NCI-H1105 (cell line): ENCODE measurements at places on chromosomes 11 and 22.

GRCh38 chr11:75351791-75352587, 528 bp upstream of the ARRB1 start:
- no peak for DNase-seq

DNA sequence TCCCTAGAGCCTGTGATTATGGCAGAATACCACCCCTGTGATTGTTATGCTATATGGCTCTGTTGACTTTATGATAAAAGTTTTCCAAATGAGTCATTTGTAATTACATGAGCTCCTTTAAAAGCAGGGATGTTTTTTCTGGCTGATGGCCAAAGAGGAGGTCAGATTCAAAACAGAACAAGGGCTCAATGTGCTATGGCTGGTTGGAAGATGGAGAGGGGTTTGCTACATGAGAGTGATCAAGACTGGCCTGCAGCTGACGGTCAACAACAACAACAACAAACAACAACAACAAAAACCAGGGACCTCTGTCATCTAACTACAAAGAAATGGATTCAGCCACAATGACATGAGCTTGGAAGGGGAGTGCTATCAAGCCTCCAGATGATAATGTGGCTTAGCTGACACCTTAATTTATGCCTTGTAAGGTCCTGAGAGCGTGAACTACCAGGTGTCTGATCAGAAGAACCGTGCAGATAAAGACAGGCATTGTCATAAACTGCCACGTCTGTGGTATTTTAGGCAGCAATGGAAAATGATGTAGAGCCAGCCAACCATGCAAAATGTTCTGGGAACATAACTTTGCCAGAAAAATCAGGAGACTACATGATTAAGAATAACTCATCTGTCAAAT, 47.2 kb downstream of the PIWIL3 start:
- DNase-seq = peak; percentile 80

DNA sequence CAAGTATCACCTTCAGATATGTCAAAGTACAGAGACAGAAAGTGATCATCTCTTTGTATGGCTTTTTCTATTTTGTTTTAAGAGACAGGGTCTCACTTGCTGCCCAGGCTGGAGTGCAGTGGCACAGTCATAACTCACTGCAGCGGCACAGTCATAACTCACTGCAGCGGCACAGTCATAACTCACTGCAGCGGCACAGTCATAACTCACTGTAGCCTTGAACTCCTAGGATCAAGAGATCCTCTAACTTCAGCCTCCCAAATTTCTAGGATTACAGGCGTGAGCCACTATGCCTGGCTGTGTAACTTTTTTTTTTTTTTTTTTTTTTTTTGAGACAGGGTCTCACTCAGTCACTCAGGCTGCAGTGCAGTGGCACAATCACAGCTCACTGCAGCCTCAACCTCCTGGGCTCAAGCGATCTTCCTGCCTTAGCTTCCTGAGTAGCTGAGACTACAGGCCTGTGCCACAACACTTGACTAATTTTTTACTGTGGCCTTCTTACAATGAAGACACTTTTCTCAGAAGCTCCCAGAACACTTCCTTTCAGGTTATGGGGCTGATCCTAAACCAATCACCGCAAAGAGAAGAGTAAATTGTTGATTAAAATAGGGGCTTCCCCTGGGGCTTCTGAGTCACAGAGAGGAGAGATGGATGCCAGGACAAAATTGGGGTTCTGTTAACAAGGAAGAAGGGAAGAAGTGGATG, 9.0 kb upstream of the HIKESHI start:
- DNase-seq = no peak

DNA sequence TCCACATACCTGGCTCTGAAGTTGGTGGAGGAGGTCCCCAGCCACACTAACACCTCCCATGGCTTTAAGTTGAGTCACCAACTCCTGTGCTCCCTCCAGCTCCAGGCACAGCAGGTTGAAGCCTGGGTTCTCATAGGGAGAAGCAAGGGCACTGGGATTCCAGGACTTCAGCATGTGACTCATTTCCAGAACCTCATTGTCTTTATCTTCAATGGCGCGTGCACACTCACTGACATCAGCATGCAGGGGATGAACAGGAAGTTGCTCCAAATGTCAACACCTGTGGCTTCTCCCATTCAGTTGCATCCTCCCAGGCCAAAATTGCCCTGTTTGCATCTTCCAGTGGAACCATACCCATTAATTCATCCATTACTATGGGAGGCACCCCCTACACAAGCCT, 5.8 kb upstream of the UBQLNL start:
- no peak for DNase-seq

- DNase-seq = peak; percentile 63
These were observed 24.4 kb downstream of the P2RY2 start for GRCh38 chr11:73242251-73243092.

DNA sequence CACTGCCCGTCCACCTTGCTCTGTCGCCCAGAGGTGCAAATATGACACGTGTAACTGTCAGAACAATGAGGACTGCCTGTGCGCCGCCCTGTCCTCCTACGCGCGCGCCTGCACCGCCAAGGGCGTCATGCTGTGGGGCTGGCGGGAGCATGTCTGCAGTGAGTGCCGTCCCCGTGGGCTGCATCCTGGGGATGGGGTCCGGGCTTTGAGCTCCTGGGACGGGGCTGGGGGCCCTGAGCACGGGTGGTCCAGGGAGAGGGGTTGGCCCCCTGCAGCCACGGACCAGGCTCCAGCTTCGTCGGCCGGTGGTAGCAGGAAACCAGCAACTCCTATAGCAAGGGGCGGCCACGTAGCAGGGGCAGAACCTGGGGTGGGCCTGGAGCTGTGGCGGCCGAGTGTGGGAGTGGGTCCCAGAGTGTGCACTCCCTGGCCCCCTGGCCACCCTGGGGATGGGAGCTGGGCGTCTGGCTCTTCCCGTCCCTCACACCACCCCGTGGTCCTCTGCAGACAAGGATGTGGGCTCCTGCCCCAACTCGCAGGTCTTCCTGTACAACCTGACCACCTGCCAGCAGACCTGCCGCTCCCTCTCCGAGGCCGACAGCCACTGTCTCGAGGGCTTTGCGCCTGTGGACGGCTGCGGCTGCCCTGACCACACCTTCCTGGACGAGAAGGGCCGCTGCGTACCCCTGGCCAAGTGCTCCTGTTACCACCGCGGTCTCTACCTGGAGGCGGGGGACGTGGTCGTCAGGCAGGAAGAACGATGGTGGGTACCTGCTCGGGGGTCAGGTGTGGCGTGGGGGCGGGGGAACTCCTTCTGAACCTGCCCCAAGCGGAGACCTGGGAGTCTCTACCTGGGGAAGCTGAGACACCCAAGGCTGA, 10.1 kb downstream of the MUC2 start:
- no peak for DNase-seq

DNA sequence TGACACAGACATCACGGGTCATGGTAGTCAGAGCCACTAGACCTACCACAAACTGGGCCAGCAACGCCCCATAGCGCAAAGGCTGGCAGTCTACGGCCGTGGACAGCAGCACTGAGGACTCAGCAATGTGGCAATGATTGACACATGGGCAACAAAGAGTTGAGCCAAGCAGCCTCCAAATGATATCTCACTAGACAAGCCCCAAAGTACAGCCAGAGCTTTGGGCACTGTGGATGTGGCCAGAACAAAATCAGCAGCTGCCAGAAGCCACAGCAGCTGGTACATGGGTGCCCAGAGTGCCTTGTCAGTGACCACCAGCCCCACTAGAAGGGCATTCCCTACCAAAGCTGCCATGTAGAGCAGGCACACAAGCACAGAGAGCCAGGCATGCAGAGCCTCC, 11.2 kb upstream of the UBQLNL start:
- no peak for DNase-seq

DNA sequence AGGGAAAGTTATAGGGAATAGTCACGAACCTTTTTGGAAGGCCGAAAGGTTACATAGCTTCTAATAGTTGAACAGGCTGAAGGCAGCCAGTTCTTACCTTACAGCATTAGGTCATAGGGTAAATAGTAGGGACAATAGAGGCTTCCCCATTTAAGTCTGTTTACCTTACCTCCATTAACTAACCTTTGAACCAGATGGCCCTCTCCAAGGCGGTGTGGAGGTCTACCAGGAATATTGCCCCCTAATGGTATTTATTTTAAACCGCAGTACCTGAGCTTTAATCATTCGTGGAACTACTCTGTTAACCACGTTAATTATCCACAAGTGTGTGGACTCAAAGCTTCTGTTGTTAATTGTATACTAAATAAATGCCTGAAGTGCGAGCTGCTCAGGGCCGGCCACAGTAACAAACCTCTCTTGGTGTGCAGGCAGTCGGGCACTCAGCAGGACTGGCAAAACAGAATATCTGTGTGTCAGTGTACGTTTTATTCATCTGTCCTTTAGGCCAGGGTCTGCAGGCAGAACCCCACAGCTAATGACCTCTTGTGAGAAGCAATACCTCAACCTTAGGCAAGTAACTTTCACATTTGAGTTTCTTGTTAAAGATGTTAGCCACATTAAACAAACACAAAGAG, 81.7 kb downstream of the PRCP start:
- no peak for DNase-seq

GRCh38 chr11:95241681-95242081, 10.7 kb upstream of the SESN3 start:
- no peak for DNase-seq

GRCh38 chr11:102368472-102368871, 21.5 kb downstream of the BIRC2 start:
- no peak for DNase-seq

- DNase-seq = no peak
These were observed 19.8 kb downstream of the SPECC1L start for GRCh38 chr22:24290459-24290858.

- DNase-seq = no peak
These were observed 800 bp downstream of the KCTD21 start for GRCh38 chr11:78187366-78188285.

DNA sequence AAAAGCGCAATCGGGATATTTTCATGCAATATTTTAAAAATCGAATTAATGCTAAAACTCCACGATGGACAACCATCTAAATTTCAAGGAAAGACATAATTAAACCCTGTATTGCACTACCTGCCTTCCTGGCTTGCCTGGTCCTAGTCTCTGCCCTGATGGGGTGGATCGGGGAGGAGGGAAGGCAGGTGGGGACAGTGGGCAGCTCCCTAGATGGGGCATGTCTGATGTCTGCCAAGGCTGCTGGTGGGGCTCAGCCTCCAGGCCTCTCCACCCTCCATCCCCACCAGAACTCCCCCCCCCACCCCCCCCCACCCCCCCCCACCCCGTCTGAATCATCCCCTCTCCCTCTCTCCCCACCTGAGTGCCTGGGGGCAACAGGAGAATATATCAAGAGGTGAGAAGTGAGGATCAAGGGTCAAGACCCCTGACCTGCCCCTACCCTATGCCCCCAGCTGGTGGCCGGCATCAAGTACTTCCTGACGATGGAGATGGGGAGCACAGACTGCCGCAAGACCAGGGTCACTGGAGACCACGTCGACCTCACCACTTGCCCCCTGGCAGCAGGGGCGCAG, 650 bp downstream of the CST6 start:
- no peak for DNase-seq

DNA sequence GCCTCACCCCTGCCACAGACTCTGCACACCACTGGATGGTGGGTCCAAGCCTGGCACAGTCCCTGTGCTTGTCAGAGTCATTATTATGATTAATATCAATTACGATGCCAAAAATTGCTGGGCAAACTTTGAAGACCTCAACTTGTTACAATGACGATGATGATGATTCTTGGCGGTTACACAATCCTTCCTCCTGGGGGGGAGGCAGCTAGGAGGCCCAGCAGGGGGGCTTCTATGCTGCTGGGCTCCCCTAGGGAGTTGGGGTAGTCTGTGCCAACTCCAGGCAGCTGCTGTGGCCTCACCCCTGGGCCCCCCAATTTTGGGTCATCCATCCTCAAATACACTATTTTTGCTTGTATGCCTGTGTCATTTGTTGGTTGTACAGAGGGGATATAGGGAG, 12.0 kb downstream of the SLC35E4 start:
- DNase-seq = no peak

GRCh38 chr11:18229501-18229900, 7.1 kb downstream of the SAA4 start:
- DNase-seq = no peak

GRCh38 chr22:39388261-39389011, 11.1 kb upstream of the TAB1 start:
- no peak for DNase-seq

- no peak for DNase-seq
These were observed 1.2 kb upstream of the MICALL1 start for GRCh38 chr22:37904572-37905533.

DNA sequence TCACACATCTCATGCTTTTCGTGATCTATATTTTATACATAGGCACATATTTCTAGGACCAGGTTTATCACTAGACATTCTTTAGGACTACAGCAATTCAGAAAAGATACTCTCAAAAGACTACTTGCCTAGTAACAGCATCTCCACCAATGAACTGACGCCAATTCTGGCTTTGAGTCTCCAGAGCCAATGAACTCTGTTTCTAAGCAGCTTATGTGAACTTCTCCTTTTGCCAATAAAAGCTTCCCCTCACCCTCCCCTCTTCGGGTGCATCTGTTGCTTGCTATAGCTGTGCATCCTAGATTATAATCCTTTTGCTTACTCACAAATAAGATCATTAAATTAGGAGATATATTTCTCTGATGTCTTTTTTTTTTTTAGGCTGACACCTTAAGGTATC, 11.4 kb upstream of the ANKK1 start:
- no peak for DNase-seq
